HCT116 (cell line): ENCODE measurements at places on chromosomes 6 and 20.

- no peak for DNase-seq
Observed at GRCh38 chr6:15709651-15710269, 46.9 kb upstream of the DTNBP1 start.

GRCh38 chr6:134324141-134324540, 6.2 kb upstream of the SGK1 start:
- no peak for DNase-seq

DNA sequence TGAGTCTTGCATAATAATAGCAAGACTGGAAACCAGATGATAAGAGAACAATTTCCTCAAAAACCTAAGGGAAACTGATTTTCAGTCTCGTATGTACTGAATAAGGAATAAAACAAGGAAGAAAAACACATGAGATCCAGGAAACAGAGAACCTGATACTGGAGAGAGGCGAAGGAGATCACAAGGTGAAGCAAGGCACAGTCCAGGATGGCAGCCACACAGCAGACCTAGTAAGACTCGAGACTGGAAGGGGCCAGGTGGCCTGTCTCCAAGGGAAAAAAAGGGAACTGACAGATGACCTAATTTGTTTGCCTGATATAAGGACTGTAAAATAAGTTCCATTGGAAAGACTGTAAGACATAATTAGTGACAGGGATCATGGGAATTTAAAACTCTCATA, 71.1 kb downstream of the TASP1 start:
- no peak for DNase-seq

GRCh38 chr20:31751126-31751525, 12.0 kb downstream of the TPX2 start:
- no peak for DNase-seq

DNA sequence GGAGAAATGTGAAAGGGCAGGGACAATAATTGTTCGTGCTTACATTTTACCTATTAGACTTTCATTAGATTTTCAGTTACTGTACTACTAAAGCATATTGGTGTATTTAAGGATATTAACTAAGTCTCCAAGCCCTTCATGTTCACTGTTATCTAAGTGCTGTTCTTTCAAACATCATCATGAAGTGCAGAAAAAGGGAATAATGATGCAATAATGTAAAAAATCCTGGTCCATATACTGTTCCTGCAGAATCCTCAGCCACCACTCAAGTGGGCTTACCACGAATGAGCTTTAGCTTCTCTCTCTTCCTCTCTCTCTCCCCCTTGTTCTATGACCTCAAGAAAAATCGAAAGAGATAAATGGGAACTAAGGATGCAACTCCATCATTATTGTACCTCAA, 600.7 kb downstream of the UTRN start:
- no peak for DNase-seq

DNA sequence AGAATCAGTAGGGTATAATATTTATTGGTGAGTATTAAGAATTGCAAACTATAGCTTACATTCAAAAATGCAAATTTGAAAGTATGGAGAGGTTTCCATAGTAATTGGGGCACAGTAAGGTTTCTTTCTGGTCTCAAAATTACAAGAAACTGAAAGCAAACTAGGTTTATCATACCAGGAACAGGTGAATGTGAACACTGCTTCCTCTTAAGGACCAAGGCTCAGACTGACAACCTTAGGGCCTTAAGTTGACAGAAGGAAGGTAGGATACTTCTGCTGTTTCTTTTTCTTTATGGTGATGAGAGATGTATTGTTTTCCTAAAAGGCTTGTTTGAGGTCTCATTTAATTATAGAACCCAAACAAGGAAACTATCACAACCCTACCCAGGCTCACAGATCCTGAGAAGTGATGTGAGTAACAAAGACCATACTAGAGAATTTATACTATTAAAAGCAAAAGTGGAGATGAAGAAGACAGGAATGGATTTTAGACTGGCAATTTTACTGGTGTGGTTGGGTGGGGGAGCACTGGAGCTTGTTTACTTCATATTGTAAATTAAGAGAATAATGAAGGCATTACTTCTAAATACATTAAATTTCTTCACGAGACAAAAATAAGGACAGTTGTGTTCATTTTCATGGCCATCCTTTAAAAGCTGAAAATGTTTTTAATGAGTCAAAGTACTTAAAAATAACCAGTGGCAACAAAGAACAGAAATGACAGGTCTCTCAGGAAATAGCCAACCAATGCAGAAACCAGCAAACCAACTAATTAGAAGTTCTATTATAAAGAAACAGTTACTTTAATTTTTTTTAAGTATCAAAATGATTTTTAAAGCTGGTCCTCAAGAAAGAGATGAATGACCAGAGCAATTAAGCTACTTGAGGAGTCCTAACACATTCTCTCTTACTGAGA, 21.3 kb downstream of the STAU1 start:
- DNase-seq: no peak

- no peak for DNase-seq
Observed at GRCh38 chr6:6623553-6623952, 35.0 kb downstream of the LY86 start.

DNA sequence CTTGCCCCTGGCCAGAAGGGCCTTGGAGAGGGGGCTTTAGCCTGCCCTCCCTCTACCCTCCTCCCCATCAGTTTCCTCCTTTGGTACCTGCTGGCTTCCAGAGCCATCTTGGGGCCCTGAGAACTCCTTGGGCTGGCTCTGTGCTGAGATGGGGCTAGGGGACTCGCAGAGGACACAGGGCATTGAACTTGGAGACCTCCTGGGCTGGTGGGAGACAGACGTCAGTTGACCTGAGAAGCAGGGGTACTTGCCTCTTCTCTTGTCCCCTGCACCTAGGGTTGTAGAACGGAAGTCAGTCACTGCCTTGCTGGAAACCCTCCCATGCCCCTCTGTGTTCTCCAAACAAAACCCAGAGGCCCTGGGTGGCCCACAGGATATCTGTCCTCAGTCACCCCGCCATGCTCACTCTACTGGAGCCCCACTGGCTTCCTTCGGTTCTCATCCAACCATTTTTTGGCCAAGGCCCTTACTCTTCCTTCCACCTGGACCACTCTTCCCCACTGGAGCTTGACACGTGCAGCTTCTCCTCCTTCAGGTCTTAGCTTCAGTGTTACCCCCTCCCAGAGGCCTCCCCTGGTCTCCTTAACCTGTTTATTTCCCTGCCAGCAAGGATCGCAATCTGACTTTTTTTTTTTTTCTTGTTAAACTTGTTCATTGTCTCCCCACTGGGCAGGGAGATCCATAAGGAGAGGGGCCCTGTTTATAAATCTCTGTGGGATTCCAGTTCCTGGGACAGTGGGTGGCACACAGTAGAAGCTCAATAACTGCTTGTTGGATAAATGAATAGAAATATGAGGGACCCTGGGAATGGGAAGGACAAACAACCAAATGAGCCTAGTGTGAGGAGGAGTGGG, 971 bp downstream of the RBCK1 start:
- no peak for DNase-seq
